Common myeloid progenitor, CD34-positive (primary cell): ENCODE measurements at places on chromosomes 12 and 14.

GRCh38 chr12:2173971-2174370 is 121.2 kb downstream of the CACNA1C start:
- peak; percentile 12 for DNase-seq

GRCh38 chr12:43882578-43883178 is 46.8 kb downstream of the TMEM117 start:
- peak; percentile 62 for DNase-seq

DNA sequence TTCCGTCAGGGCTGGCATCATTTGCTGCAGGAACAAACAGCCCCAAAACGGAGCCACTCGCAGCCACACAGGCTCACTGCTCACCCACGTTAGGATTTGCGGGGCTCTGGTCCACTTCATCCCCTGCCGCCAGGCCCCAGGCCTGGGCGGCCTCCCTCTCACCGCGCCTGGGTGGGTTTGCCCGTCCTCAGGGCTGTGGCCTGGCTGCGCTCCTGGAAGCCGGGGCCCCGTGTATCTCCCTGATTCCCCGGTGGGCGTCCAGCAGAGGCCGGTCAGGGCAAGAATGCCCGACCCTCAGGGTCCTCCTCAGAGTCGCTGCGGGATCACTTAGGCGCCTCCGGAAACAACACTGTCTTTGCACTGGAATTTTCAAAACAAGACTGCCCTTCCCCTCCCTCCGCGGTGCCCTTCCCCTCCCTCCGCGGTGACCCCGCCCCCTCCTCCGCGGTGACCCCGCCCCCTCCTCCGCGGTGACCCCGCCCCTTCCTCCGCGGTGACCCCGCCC is 15.7 kb upstream of the FBRSL1 start:
- no peak for DNase-seq

DNA sequence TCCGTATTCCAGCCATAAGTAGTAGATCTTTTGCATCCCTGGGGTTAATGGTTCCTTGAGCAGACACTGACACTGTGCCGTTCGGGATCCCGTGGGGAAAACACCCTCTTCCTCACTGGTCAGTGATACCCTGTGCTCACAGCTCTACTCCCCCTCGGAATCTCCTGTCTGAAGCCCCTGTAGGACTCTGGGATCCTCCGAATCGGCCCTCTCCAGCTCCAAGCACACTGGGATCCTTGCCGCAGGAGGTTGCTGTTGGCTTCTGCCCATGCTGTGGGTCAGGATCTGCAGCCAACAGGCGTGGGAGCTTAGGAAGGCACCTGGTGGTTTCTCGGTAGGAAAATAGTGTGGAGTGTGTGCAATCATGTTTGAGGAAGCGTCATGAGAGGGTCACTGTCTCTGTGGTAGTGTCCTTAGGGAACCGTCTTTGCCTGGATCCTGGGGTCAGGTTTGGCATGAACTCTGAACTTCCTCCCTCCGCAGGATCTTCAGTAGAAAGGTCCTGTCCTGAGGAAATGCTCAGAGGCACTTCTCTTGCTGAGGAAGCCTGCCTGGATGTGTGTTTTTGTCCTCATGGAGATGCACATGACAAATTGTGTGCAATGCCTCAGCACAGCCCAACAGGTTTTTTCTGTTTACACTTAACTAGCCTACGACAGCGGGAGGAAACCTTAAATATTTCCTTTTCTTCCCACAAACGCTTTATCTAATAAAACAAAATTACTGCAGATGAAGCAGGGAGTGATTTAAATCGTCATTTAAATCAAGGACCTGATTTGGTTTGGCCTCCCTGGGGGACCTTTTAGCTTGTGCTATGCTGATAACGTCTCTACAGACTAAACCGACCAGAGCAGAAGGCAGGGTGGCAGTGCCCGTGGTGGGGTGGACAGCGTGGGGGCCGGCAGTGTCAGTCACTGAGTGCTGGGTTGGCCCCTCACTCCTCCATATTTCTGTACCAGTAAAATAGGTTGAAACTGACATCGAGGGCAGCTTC is 18.7 kb downstream of the FBXL14 start:
- no peak for DNase-seq

DNA sequence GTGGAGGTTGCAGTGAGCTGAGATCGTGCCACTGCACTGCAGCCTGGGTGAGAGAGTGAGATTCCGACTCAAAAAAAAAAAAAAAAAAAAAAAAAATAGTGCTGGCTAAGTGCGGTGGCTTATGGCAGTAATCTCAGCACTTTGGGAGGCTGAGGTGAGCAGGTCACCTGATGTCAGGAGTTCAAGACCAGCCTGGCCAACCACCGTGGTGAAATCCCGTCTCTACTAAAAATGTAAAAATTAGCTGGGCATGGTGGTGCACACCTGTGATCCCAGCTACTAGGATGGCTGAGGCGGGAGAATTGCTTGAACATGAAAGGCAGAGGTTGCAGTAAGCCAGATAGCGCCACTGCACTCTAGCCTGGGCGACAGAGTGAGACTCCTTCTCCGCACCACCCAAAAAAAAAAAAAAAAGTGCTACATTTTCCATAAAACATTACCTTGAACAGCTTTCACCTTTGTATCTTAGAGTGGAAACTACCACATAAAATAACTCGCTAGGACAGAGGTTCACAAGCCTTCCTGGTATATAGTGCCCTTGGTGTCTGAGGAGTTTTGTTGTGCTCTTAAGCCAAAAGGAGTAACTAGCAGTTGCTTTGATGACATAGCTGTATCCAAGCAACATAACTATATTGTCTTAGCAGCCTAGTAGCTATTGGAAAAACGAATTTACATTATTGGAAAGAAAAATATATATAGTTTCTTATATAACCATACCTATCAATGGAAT is 11.1 kb downstream of the PTGES3 start:
- DNase-seq: peak; percentile 26

DNA sequence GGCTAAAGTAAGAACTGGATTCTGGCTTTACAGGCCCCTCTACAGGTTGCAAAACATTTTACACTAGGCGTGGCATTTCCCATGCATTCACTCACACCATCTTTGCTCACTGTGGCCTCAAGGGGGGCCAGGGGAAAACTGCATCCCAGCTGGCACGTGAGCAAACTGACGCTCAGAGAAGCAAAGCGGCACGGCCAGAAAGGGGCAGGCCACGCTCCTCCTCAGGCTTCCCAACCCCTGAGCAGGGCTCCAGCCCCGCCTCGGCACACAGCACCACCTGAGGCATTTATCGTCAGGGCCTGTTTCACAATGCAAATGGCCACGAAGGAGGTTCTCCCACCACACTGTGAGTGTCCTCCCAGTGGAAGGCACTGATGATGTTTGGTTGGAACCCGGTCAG is 90.8 kb downstream of the BCL11B start:
- DNase-seq: no peak

GRCh38 chr12:41122894-41123293 is 65.2 kb upstream of the PDZRN4 start:
- no peak for DNase-seq

- no peak for DNase-seq
Observed at GRCh38 chr12:13142747-13143146, 39.3 kb upstream of the GSG1 start.

DNA sequence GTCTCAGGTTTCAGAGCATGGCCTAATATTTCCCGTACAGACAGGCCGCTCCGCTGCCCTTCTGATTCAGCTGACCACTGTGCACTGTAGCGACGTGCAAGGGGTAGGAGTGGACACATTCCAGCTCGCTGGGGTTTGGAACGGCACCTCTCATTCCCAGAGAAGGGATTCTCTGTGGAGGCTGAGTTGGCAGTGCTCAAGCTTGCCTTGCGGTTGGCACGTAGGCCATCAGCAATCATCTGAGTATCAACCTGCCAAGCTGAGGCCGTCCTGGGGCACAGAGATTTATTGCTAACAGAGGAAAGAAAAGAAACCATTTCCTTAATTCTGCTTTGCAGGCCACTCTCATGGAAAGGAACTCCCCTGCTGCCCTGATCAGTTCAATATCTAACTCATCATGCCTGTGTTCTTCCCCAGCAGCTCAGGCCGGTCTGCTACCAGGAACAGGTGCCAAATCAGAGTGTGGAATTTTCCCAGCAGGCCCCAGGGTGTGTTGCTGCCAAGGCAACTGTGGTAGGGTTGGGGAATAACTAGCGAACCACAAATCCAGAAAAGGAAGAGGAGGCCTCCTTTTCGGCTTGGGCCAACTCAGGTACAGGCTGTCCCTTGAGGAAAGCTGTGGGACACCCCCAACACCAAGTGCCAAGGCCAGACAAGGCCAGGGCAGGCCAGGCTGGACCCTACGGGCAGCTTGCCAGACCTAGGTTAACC is 92.5 kb downstream of the SSPN start:
- peak; percentile 36 for DNase-seq

DNA sequence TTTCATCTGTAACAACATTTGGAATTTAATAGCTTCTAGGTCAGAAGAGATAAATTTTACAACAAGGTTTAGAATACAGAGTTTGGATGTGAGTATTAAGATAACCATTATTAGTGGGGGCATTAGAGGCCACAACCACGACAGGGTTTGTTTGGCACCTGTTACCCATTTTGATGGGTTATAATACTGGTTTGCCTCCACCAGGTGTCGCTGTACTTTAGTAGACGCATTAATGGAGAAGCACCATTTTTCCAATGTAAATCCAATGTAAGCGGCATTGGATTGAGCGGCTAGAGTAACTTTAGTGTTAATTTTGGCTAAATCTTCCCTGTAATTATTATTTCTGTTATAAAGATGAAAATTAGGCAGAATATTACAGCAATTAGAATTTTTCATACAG is 136.2 kb downstream of the SLCO1B3 start:
- DNase-seq: peak; percentile 2
